ENCODE measurements at places on chromosomes 1 and 21.
A peak's percentile ranks its signal among the peaks of the same experiment; 100 is the strongest.

DNA sequence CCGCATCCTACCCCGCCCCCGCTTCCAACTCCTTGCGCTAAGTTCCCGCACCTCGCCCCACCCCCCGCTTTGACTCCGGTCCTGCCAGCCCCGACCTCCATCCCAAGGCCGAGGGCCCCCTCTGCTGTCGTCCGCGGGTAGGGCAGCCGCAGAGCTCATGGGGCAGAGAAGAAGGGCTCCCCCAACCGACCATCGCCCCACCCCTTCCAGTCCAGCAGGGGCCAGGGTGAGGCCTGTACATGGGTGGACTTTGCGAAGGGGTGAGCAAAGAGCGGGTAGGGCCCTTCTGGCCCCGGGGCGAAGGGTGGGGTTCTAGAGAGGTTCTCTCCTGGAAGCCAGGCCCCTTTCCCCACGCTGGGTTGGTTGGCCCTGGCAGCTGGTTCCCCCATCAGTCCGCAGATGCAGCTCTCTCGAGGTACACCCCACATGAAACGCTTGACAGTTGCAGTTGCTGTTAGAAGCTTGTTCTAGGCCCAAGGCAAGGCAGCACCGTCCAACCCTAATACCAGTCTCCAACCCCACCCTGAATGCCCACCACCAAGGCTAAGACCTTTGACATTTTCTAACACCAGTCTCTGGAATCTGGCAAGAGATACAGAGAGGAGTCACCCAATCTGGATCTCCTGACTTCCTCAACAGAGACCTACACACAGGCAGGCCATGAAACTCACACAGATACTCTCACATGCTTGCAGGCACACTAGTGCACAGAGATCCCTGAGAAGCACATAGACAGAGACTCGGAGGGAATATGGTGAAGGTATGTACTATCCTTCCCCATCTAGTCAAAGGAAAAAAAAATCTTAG is 25.3 kb upstream of the ADGRB2 start:
- peak; percentile 87 for DNase-seq

- no peak for DNase-seq
Observed at GRCh38 chr1:247228133-247228532, 27.7 kb upstream of the VN1R5 start.

DNA sequence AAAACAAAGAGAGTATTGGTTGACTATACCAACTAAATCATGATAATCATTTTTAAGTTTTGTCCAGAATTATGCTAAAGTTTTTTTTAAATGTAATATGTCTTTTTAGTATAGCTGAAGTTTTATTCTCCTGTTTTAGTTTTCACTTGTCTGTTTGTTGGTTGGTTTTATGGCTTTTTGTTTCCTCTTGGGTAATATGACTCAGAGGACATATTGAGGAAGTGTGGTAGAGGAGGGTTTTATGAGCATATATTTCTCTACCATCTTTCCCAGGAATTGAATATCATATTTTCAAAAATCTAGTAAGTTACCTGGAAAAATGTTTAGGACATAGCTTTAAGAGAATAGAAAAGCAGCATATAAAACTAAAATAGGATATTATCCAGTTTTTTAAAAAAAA is 68.6 kb upstream of the MCOLN3 start:
- no peak for DNase-seq

GRCh38 chr1:77966291-77966690 is 12.6 kb downstream of the FUBP1 start:
- no peak for DNase-seq

GRCh38 chr1:228306275-228307217 is 98.7 kb downstream of the OBSCN start:
- DNase-seq = no peak

DNA sequence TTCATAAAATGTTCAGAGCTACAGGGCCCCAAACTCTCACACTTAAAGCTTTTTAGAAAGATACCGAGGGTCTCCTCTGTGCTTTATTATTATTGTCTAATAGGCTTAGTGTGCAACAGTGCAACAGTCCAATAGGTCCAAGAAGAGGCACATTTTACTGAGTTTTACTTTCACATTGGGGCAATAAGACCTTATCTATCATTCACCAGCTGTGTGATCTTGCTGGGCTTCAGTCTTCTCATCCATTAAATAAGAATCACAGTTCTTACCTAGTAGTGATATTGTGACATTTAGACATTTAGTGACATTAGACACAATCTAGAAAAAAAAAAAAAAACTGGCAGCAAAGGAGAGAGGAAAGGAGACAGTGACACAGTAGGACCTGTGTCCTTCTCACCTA is 175.8 kb upstream of the NFIA start:
- no peak for DNase-seq

- no peak for DNase-seq
Observed at GRCh38 chr21:27622631-27623030, 655.7 kb upstream of the ADAMTS5 start.

DNA sequence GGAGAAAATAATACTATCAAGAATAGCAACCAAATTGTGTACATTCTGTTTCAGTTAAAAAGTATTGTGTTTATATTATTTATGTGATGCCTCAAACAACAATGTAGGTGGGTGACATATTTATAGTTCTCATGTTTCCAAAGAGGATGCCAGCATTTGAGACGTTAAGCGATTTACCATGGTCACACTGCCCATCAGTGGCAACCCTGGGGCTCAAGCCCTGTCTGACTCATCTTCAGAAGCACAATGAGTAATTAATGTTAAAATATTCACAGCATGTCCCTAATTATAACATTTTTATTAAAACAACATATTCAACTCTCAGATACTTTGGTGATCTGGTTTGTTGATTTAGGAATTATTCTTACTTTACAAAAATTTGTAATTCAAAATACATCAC is 409.4 kb downstream of the BRINP3 start:
- no peak for DNase-seq

- DNase-seq = no peak
Observed at GRCh38 chr1:94988356-94988755, 61.4 kb upstream of the CNN3 start.

DNA sequence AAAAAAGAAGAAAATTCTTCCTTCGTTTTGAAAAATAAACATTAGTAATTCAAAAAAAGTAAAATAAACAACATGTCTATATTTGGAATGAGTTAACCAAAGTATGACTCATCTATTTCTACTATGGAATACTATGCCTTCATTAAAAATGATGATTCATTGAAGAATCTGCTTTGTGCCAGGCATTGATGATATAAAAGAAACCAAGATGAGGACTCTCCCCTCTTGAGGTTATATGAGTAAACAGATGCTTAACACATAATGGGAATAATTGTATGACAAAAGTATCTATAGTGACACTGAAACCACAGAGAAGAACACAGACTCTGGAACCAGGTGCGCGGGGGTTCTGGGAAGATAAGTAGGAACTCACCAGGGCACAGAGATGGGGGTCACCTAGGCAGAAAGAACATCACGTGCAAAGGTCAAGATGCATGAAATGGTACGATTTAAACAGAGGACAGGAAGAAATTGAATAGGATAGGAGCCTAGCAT is 18.8 kb downstream of the ELF3 start:
- no peak for DNase-seq

DNA sequence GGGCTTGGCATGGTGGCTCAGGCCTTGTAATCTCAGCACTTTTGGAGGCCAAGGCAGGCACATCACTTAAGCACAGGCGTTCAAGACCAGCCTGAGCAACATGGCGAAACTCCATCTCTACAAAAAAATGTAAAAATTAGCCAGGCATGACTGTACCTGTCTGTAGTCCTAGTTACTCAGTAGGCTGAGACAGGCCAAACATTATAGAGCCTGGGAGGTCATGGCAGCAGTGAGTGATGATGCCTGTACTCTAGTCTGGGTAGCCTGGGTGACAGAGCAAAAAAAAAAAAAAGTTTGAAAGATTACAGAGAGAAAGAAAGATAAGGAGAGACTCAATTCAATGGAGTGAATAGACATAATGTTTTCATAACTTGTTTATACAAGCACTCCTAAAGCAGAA is 556.5 kb upstream of the BRINP3 start:
- DNase-seq = no peak

DNA sequence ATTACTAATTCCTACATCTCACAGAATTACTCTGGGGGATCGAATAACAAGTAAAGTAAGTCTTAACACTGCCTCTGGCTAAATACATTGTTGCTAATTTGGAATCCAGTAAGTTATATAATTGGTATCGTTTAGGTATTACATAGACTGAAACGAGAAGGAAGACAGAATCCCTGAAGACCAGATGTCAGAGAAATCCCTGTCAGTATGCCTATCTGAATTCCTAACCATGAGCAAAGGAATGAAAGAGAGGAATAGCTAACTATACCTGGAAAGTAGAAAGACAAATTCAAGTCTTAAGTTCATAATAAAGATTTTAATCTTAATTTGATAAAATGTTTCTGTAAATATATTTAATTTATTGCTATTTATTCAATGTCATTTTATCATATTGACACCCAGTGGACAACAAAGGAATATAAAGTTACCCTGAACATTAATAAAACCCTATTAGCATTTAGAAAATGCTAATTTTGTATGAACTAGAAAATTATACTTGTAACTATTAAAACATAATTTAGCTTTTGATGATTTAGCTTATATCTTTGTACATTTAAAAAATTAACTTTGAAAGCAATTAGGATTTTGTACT is 11.4 kb downstream of the DEPDC1 start:
- no peak for DNase-seq

DNA sequence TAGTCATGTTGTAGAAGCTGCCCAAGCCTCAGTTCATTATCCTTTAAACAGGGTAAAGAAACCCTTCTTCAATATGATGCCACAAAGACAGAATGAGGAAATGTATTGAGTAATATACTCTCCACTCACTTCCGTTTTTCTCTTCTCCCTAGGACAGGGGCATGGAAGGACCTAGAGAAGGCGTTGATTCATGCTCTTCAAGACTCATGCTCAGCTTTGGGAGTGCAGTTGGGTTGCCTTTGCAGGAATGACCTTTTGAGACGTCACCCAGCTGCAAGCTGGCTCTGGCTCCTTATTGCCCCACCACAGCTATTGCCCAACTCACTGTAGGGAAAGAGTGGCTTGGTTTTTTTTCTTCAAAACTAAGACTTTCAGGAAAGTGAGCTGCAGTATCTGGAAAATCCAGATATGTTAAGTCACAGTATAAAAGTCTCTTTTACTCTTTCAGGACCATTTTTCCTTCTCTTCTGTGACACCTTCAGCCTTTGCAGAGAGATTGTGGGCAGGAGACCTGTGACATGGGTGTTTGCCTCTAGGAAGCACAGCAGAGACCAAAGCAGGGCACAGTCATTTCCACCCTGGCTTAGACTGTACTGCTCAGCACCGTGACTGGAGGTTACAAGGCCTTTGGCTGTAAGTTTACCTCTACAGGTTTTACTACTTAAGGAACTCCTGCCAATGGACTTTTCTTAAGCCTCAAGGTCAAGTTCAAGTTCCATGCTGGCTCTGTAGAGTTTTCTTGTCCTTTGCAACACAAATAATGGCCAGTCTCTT is 39.5 kb downstream of the XCL2 start:
- DNase-seq = no peak

DNA sequence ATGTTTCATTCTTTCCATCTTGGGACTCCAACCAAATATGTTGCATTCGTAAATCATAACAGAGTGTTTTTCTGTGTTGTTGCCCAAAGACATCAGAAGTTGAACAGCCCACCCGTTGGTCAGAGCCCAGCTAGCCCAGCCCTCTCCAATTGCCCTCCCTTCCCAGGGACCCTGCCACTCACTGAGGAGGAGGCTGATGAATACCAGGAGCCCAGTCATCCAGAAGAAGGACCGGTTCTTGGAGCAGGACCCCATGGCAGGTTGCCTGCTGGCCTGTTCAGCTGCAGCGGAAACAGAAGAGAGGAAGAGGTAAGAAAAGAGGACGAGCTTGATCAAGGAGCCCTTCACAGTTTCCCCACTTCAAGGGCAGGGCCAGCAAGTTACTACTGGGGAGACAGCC is 172.2 kb upstream of the ETV3 start:
- no peak for DNase-seq

- DNase-seq = no peak
Observed at GRCh38 chr1:39672551-39672947, 642 bp upstream of the NT5C1A start.

GRCh38 chr1:42463921-42464320 is 835 bp downstream of the CCDC30 start:
- DNase-seq = no peak

- no peak for DNase-seq
Observed at GRCh38 chr1:22796642-22797041, 86.0 kb downstream of the EPHB2 start.

- no peak for DNase-seq
Observed at GRCh38 chr1:226672339-226672762, 66.7 kb downstream of the ITPKB start.

DNA sequence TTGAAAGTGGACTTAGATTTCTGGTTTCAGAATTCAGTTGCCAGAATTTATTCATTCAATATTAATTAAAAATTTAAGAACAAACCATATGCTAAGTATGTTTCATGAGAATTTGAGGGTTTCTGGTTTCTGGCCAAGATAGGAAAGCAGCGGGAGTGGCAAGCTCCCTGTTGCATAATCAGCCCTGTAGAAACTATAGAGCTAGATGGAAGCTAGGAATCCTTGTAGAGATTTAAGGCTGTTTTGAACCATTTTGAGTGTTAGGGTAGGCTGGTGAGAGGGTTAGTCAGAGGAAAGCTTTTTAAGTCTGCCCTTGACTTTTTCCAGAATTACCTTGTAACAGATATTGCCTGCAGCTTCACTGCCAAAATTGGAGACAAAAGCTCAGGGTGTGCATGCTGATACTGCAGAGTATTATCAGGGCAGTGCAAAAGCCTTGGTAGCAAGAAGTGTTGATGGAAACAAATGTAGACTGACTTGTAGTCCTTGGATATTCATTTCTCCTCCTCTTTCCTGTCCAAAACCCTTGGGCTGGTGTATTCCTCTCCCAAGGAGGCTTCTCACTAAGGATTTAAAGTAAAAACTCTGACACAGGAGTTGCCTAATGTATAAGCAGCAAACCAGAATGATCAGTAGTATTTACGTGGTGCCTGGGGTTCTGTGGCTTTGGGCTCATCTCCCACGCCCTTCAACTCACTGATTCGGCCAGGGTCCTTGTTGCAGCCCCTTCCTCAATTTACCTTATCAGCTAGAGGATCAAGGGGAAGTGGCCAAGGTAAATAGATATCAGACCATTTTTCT is 12.6 kb upstream of the GIPC2 start:
- no peak for DNase-seq

- peak; percentile 90 for DNase-seq
Observed at GRCh38 chr1:203408486-203409481, 57.9 kb upstream of the FMOD start.

GRCh38 chr1:180486092-180486491 is 16.3 kb downstream of the ACBD6 start:
- no peak for DNase-seq

DNA sequence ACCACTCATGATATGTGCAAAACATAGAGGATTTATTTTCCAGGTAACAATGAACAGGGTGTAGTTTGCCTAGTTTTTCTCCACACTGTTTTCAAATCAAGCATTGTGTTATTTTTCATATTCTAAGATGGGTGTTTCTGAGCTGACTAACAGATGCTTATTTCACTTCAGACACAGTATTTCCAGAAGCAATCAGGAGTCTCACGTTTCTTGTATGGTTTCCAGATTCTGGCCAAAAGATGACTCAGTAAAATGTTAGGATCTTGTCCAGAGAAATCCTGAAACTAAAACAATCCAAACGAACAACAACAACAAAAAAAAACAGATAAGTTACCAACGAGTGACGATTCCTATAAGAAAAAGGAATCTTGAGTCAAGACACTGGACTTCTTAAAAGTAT is 5.3 kb downstream of the UTS2 start:
- DNase-seq = no peak

All from occipital lobe (tissue), 3 donors.